ENCODE measurements at places on chromosomes 3 and 15. TPM values are rescaled to one million over a fixed set of nuclear protein-coding genes. Genes with fewer than 3 reads are reported as not detected.

GRCh38 chr15:43211224-43211735 lies 9.5 kb downstream of the EPB42 start:
- DNase-seq, result no peak
- H3K36me3 ChIP-seq, result no peaks in the 10 kb centered on the region
- H3K4me3 ChIP-seq, result no peak overlapping the region

Gene CFAP100
- not detected for total RNA-seq

DNA sequence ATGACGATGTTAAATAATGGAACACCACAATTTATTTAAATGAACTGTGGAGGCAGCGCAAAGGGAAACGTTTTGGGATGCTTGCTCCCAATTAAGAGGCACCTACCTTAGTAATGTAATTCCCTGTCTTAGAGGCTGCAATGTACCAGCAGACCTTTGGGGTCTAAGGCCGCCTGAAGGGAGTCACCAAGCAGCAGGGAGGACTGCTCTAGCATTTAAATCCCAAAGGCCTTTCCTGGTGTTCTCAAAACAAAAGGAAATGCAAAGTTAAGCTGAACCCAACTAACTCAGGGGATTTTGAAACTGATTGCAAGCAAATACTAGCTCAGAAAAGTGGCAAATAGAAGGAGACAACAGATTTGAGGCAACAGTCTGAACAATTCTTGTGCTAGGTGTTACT lies 510.8 kb downstream of the GABRG3 start:
- H3K4me1 ChIP-seq, result no peaks in the 10 kb centered on the region
- no peak overlapping the region for H3K27ac ChIP-seq
- no peak for DNase-seq
- H3K27me3 ChIP-seq, result no peaks in the 10 kb centered on the region
- H3K36me3 ChIP-seq, result no peaks in the 10 kb centered on the region

Gene AVEN
- 13.2 TPM for total RNA-seq

GRCh38 chr15:46174122-46174521 lies 539.3 kb downstream of the SQOR start:
- no peaks in the 10 kb centered on the region for H3K4me1 ChIP-seq
- H3K36me3 ChIP-seq, result no peaks in the 10 kb centered on the region
- no peak overlapping the region for H3K27ac ChIP-seq
- no peak overlapping the region for H3K4me3 ChIP-seq
- H3K27me3 ChIP-seq, result no peaks in the 10 kb centered on the region

DNA sequence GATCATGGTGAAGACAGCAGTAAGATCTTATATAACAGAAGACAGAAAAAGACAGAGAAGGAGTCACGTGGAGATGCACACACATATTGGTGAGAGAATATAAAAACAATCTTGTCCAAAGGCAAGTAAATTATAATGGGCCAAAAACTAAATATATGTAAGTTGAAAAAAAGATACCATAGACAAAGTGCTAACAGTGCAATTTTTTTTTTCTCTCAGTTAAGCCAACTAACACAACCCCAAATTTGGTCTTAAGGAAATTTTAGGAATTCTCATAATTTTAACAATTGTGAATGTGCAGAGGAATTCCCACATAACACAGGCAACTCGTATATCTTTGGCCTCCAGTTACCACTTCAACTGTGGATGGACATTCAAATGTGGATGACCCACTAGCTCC lies 432.2 kb downstream of the SOX2 start:
- no peak overlapping the region for H3K4me3 ChIP-seq
- no peaks in the 10 kb centered on the region for H3K27me3 ChIP-seq
- no peak for DNase-seq
- no peaks in the 10 kb centered on the region for H3K4me1 ChIP-seq
- no peak overlapping the region for H3K27ac ChIP-seq

DNA sequence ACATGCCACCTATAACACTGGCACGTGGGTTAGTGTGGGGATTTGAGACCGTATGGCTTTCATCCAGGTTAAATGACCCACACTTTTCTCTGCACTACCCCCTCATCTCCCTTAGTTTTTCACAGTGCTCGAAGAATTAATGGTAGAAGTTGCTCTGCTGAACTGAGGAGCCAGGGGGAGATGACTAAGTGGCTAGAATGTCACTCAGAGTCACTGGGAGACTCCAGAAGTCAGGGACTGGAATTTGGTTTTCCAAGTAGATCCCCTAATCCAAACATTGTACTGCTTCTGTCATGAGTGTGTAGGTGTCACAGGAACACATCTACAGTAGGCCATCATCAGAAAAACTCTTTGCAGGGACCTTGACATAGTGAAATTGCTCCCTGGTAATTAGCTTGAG lies 181.0 kb upstream of the RASGRP1 start:
- peaks cover 6% of the 10 kb centered on the region for H3K4me1 ChIP-seq
- no peak overlapping the region for H3K4me3 ChIP-seq
- H3K36me3 ChIP-seq, result no peaks in the 10 kb centered on the region

- no peaks in the 10 kb centered on the region for H3K27me3 ChIP-seq
- H3K36me3 ChIP-seq, result no peaks in the 10 kb centered on the region
- no peaks in the 10 kb centered on the region for H3K4me1 ChIP-seq
- H3K27ac ChIP-seq, result no peak overlapping the region
- H3K4me3 ChIP-seq, result no peak overlapping the region
Observed at GRCh38 chr3:62670351-62670750, 204.9 kb downstream of the CADPS start.

Measured in stomach (tissue), 19 donors.